ENCODE measurements at places on chromosomes 6 and 20.

DNA sequence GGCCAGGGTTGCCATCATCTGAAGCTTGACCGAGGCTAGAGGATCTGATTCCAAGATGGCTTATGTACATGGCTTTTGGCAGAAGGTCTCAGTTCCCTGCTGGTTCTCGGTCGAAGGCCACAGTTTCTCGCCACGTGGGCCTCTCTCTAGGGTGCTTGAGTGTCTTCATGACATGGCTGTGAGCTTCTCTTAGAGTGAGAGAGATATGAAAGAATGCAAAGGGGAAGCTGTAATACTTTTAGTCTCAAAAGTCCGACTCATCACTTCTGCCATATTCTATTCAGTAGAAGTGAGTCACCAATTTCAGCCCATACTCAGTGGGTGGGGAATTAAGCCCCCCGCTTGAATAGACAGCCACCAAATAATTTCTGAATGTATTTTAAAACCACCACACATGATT is 94.2 kb downstream of the UTRN start:
- DNase-seq, result no peak

- no peak for DNase-seq
These were observed 98.7 kb downstream of the PLEKHG1 start for GRCh38 chr6:150698391-150698790.

DNA sequence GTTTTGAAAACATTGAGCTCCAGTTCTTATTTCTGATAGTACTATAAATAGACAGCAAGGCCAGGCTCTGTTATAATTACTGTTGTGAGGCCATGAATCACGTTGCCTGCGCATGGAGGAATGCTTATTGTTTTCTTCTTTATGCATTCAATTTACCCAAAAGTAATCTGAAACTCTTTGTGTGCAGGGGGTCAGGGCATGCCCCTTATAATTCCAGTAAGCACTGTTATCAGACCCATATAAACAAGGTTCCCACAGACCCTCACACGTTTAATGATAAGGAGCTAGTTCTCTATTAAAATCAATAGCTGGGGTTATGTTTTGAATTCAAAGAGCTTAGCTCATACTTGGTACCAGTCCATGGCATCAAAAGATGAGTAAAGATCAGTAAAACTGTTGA is 174.8 kb upstream of the ARG1 start:
- DNase-seq, result peak; percentile 26

DNA sequence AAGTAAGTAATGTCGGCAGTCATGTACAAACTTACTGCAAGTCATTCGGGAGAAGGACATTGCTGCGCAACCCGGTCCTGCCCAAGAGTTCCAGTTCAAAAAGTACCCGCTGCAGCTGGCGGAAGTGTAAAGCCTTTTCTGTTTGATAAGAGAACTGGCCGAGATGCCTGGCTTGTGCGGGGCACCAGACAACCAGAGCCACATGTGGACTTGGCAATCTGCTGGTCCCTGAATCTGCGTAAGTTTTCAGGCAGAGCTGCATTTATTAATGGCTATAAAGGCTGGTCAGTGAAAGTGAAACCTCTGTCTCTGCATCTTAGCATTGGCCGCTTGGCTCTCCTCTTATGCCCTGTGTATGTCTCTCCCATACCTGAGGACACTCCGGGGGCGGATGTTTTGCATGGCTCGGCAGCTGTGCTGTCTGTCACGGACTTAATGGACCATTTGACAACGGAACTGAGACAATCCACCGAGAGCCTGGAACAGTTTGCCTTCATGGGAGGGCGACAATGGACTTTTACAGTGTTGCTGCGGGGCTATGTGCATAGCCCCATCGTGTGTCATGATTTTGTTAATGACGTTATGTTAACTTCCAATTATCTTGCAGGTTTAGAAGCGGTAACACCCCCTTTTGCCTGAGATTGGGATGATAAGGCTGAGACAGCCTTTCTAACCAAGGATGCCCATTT is 19.8 kb upstream of the RGS17 start:
- DNase-seq, result no peak

- no peak for DNase-seq
These were observed 16.4 kb downstream of the FOXQ1 start for GRCh38 chr6:1328129-1328800.

DNA sequence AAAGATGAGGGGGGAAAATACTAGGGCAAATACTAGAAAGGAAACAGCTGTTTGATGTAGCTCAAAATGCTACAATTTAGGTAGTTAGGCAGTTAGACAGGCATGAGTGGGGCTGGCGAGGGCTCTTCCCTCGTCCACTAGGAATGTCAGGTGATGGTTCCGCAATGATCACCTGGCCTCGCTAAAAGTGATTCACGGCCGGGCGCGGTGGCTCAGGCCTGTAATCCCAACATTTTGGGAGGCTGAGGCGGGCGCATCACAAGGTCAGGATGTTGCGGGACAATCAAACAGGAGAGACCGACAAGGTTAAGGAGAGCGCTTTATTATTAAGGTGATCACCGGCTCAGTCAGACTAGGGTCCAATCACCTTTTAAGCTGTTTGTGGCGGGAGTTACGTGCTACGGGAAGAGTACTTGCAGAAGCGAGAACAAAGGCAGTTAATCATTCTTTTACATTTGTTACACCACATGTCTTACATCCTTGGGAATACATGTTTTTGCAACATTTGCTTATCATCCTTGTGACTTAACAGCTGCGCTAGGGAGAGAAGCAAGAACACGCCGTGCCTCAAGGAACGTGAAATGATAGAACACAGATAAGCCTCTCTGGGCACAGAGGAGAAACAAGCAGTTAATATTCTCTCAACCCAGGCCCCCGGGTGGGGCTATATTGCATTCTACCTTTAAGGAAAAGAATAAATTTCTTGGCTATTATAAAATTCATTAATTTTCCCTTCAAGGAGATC is 1025.4 kb downstream of the EYS start:
- no peak for DNase-seq
